ENCODE measurements at places on chromosomes 2 and 18.

GRCh38 chr2:11319939-11320338, 24.5 kb downstream of the ROCK2 start:
- no peak for DNase-seq

DNA sequence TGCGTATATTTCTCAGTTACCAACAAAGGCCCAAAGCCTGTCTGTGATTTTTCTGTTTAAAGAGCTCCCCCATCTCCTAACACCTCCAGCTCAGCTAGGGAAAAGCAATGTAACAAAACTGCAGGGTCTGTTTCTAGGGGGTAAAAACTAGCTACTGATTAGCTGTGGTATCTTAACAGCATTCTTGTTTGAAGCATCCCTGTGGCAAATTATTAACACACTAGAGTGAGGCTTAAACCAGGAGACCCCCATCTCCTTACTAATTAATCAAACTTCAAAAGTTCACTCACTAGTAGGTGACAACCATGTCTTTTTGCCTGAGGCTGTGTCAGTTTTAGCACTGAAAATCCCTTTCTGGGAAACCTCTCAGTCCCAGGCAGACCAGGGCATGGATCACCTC, 186.2 kb upstream of the PARD3B start:
- DNase-seq = no peak

- no peak for DNase-seq
These were observed 63.6 kb downstream of the TRABD2A start for GRCh38 chr2:84817239-84817655.

- peak; percentile 30 for DNase-seq
These were observed 152.0 kb downstream of the SRBD1 start for GRCh38 chr2:45458909-45459563.

GRCh38 chr2:79638410-79638809, 125.6 kb downstream of the CTNNA2 start:
- DNase-seq = no peak

- DNase-seq = no peak
These were observed 362.2 kb upstream of the KCNH7 start for GRCh38 chr2:163200741-163201140.

- DNase-seq = peak; percentile 66
These were observed 35.7 kb downstream of the MOGAT1 start for GRCh38 chr2:222707102-222707688.

DNA sequence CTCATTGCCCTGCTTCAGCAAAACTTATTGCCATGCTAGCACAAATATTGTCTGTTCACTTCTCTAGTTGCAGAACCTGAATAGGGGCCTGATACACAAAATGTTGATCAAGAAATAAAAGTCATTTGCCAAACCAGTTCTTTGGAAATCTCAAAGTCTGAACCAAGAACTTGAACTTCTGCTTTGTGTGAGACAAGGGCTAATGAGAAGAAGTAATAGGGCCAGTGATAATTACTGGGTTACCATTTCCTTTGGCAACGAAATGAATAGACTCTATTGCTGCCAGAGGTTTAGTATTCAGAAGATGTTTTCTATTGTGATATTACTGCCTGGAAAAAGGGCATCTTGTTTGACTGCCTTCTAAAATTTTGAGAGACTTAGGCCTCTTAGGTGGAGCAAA, 35.0 kb downstream of the TMEFF2 start:
- peak; percentile 10 for DNase-seq

DNA sequence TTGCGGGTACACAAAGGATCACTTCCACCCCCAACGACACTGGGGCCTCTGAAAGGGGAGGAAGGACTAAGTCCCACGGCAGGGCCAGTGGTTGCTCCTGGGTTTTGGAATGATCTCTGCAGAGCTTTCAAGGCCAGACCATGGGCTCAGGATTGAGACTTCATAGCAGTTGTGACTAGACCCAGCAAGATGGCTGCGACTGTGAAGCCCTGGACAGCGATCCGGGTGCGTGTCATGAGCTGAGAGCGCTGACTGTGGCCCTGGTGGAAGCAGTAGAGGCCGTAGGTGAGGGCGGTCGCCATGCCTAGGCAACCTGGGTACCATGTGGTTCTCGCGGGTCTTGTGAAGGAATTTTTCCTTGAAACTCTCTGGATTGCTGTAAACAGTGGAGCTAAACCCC, 27.3 kb downstream of the NCL start:
- DNase-seq = no peak

DNA sequence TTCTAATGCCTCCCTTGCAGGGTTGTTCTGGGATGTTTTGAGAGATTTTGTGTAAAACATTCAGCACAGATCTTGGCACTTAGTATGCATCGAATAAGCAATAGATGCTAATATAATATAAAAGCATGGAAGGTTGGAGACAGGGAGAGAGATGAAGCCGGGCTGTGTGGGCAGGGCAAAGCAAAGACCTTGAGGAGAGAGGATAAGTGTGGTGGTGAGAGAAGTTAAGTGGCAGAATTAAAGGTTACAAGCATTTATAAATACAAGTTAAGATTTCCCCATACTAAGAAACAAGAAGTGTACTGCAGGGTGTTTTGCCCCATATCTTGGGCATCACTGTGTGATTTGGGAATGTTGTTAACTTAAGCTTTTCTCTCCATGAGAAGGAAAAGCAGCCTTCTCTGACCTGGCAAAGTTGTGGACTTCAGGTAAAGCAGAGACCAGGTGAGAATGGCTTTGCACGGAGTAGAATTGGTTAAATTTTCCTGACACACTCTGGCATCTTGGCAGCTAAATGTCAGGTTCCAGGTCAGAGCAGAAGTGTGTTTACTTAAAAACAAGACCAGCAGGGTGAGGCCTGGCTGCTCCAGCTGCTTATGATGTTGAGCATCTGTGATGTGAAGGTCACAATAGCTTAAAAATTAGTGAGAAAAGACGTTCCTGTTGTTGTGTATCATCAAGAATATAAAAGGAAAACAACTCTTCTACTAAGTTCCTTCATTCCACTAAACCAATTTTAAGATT, 288.5 kb upstream of the HNMT start:
- DNase-seq = no peak

- DNase-seq = no peak
These were observed 3.7 kb downstream of the GPR35 start for GRCh38 chr2:240628808-240629618.

- peak; percentile 88 for DNase-seq
These were observed at the start of gene IL1R1 for GRCh38 chr2:102141970-102142828. TSS of gene IL1R1 (plus strand) at chr2:102142746. CDS start at chr2:102157725, 14,979 bp downstream.

GRCh38 chr18:79587226-79587741, 92.3 kb upstream of the CTDP1 start:
- no peak for DNase-seq

- DNase-seq = no peak
These were observed 9.8 kb downstream of the POU3F3 start for GRCh38 chr2:104863468-104864279.

GRCh38 chr18:49002045-49002444, 51.3 kb upstream of the SMAD7 start:
- DNase-seq = no peak

DNA sequence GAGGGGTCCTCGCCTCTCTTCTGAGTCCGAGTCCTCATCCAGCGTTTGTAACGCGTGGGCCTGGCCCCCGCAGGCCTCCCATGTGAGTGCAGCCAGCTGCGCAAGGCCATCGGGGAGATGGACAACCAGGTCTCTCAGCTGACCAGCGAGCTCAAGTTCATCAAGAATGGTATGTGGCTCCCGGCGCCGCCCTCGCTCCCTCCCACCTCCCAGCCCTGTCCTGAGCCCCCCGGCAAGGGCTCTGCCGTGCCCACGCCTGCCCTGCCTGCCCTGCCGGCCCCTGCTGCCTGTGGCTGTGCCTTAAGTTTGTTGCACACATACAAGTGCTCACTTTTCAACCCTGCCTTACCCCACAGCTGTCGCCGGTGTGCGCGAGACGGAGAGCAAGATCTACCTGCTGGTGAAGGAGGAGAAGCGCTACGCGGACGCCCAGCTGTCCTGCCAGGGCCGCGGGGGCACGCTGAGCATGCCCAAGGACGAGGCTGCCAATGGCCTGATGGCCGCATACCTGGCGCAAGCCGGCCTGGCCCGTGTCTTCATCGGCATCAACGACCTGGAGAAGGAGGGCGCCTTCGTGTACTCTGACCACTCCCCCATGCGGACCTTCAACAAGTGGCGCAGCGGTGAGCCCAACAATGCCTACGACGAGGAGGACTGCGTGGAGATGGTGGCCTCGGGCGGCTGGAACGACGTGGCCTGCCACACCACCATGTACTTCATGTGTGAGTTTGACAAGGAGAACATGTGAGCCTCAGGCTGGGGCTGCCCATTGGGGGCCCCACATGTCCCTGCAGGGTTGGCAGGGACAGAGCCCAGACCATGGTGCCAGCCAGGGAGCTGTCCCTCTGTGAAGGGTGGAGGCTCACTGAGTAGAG, 14.4 kb upstream of the ALLC start:
- DNase-seq = no peak

- DNase-seq = no peak
These were observed 165.5 kb downstream of the TGIF1 start for GRCh38 chr18:3615374-3615985.

- no peak for DNase-seq
These were observed 4.9 kb upstream of the ST3GAL5 start for GRCh38 chr2:85893428-85894258.

GRCh38 chr18:48616484-48617255, 77.8 kb downstream of the CTIF start:
- DNase-seq = no peak

DNA sequence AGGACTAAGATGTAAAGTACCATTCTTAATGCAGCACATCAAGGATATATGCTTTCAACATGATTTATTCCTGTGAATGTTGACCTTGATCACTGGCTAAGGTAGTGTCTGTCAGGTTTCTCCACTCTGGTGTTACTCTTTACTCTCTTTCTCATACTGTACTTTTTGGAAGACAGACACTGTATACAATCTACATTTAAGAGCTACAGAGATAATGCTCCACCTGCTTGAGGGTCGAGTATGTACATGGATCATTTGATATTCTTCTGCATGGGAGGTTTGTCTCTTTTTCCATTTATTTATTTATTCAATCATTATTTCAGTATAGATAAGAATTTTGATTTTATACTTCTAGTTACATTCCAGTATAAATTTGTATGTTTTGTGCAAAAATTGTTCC, 199.5 kb upstream of the RGPD4 start:
- no peak for DNase-seq

GRCh38 chr2:37459095-37459981, 114.9 kb downstream of the QPCT start:
- no peak for DNase-seq

DNA sequence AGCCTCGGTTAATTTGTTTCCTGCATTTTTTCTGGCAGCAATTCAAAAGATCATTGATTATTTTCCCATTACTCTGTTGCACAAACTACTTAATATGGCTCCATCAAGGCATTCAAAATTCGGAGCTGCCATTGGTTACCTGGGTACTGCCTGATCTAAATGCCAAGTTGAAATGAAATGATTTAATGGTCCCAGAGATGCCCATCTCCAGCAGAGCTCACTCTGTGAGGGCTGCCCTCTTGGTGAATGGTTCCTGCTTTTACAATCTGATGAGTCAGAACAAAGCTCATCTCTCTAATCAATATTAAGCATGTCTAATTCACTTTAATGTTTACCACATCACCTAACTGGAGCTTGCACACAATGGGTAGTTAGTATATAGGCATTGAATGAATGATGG, 126.1 kb downstream of the CTNNA2 start:
- no peak for DNase-seq

GRCh38 chr18:74013955-74014354, 133.7 kb downstream of the FBXO15 start:
- peak; percentile 80 for DNase-seq

- DNase-seq = no peak
These were observed 120.9 kb upstream of the ST6GAL2 start for GRCh38 chr2:107006836-107007235.

DNA sequence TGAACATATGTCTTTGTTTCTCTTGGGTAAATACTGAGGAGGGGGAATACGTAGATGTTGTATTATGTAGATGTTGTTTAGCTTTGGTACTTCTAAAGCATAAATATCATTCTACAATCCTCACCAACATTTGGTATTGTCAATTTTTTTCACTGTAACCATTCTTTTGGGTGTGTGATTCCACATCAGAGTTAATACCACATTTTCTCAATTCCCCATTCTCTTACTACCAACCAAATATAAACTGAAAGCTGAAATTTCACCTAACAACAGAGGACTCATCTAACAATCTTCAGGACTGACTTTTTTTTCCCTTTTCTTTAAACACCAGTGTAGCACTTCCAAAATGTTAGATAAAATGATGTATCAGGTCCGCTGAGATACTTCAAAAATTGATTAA, 120.7 kb upstream of the RIOK3 start:
- no peak for DNase-seq

DNA sequence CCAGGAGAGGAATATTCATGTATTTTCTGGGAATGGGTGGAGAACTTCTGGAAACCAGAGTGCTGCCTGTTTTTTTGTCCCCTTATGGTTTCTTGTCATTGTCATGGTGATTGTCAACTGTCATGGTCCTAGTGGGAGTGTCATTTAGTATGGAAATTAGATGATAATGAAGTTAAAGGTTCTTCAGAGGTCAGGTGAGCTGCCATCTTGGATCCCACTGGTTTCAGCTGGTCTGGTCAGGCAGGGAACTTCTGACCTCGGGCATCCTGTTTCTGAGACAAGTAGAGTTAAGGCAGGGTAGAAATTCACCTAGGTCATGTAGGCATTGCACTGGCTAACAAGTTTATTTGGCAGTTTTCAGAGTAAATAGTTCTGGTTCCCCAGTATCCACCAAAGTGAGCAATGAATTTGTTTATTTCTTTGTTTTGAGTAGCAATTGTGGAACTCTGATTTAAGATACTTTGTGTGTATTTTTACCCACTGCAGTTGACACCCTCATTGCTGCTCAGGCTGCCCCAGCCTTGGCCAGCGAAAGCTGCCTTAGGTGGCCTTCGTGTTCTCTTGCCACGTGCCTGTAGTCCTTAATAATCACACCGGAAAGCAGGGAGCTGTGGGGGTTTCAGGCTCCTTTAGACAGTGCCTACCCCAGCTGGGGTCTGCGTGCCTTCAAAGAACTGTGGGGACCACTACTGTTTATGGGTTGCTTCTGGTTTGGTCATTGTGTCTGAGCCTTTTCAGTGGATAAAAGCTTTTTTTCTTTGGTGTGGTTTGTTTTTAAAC, 48.7 kb downstream of the NCK2 start:
- DNase-seq = no peak

All from inflammatory macrophage treated with lipopolysaccharide for 4 hours (primary cell).